ENCODE measurements at places on chromosomes 2 and 18.

- DNase-seq: no peak
Measured at GRCh38 chr18:42038936-42039335, 83.9 kb downstream of the PIK3C3 start.

- no peak for DNase-seq
Measured at GRCh38 chr18:60277855-60278480, 94.6 kb downstream of the MC4R start.

- DNase-seq: no peak
Measured at GRCh38 chr2:10332402-10333246, 29.9 kb downstream of the HPCAL1 start.

DNA sequence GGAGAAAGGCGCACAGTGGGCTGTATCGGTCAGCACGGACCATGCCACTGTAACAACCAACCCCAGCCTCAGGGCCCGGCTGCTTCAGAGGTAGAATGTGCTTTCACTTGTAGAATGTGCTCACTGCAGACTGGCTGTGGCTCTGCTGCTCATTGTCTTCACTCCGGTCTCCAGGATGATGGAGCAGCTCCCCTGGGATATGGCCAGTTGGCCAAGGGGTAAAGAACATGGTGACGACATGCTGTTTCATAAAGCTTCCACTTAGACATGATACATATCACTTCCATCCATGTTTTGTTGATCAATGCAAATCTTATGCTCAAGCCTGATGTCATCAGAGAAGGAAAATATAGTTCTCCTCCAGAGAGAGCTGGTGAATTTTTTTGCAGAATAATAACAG is 127.7 kb downstream of the SMAD2 start:
- no peak for DNase-seq

DNA sequence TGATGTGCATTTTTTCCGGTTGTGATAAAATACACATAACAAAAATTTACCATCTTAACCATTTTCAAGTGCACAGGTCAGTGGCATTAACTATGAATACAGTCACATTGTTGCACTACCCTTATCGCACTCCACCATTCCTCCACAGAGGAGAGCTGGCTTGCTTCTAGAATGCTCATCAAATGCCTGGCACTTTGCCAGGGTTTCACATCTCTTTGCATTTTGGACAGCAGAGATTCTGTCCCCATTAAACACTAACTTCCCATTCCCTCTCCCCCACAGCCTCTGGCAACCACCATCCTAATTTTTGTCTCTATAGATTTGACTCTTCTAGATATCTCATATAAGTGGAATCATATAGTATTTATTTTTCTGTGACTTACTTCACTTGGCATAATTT is 165.0 kb downstream of the ASB1 start:
- DNase-seq: no peak
